ENCODE measurements at places on chromosomes 3 and 15.

GRCh38 chr3:135050536-135050935 is 255.5 kb downstream of the EPHB1 start:
- no peak for DNase-seq

GRCh38 chr3:16189201-16189600 is 14.7 kb downstream of the GALNT15 start:
- DNase-seq = no peak

DNA sequence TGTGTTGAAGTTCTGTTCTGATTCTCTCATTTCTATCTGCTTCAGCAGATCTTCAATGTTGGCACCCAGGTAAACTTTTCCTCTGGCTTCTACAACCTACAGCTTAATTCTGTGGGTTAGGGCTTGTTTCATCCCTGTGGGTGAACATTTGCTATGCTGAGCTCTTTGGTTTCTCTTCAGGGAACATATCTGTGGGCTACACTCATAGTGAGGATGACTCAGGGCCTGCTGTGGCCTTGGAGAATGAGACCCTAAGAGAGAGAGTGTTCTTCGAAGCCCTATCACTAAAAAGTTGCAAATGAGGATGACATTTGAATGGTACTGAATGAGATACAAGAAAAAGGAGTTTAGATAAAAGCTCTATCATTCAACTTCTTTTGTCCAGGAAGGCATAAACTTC is 346.2 kb upstream of the CBLB start:
- DNase-seq = no peak

GRCh38 chr3:167361948-167362347 is 18.1 kb downstream of the ZBBX start:
- no peak for DNase-seq

DNA sequence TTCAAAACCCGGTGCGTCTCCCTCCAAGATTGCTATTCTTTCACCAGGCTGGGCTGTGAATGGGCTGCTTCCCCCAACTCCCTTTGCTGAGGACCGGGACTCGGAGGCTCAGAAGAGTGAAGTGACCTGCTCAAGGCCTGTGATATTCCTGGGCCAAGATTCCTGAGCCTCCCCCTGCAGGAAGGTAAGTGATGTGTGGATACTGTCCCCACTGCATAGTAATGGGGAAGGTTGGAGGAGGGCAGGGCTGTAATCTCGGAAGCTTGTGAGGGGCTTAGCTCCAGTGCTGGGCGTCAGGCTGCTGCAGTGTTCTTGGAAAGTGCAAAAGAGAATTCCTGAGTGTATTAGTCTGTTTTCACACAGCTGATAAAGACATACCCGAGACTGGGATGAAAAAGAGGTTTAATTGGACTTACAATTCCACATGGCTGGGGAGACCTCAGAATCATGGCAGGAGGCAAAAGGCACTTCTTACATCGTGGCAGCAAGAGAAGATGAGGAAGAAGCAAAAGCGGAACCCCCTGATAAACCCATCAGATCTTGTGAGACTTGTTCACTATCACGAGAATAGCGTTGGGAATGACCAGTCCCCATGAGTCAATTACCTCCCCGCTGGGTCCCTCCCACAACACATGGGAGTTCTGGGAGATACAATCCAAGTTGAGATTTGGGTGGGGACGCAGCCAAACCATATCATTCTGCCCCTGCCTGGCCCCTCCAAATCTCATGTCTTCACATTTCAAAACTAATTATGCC is 67.6 kb downstream of the EFCAB12 start:
- peak; percentile 22 for DNase-seq

DNA sequence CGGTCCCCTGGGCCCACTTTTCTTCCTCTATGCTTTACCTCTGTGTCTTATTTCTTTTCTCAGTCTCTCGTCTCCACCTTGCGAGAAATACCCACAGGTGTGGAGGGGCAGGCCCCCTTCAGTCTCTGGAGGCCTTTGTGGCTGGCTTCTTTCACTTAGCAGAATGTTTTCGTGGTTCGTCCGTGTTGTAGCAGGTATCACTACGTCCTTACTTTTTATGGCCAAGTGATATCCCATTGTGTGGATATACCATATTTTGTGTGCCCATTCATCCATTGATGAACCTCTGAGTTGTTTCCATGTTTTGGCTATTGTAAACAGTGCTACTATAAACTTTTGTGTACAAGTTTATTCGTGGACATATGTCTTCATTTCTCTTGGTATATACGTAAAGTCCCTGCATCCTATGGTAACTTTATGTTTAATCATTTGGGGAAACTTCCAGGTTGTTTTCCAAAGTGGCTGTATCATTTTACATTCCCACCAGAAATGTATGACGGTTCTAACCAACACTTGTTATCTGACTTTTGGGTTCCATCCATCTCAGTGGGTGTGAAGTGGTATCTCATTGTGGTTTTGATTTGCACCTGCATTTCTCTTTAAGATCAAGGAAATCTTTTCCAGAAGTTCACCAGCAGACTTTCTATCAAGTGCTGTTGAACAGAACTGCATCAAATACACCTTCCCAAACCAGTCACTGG is 5.6 kb downstream of the PIGZ start:
- no peak for DNase-seq

DNA sequence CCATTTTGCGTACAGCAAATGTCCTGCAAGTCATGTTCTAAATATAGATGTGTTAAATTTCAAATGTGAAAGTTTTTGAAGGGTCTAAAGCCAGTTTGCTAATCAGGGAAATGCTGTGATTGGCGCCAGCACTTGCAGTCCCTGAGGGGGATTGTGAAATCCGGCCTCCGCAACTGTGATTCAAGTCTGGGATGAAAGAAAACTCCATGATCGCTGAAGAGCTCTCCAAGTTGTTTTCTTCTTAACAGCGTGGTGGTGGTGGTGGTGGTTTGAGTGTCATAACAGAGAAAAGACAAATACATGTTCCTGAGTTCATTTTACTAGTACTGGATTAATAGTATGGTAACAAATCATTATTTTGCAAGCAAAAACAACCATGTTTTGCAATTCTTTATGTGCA is 51.8 kb downstream of the MITF start:
- peak; percentile 84 for DNase-seq

DNA sequence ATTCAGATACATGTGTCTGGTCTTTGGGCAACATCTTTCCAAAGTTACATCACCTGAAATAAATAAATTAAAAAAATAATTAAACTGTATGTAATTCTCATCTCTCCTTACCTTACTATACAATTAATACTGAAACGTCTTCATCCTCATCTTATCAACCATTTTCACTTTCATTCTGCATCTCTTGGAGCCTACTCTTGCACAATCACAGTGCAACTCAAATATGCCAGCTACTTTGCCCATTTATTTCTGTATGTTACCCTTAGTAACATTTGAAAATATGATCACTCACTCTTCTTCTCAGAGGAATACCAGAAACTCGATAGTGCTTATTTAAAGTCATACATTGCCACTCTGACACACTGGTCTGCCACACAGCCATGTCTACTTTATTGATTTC is 1357.1 kb upstream of the CADM2 start:
- DNase-seq = no peak

- DNase-seq = no peak
Measured at GRCh38 chr3:73739791-73740453, 115.2 kb upstream of the PDZRN3 start.

DNA sequence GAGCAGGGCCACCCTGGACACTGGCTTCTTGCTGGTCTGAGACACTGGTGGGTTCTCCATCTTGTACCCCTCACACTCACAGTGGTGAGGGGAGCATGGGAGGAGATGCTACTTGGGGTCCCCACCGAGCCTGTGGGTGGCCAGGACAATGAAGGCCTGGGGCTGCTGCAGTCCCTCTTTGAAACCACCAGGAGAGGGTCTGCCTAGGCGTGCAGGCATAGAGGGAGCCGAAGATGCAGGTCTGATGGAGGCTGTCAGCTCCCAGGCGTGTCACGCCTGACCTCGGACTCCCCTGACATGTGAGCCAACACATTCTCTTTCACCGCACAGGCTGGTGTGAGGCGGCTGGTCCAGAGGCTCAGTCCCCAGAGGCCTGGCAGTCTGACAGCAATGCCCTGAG is 39.1 kb downstream of the NIPA2 start:
- DNase-seq = no peak

DNA sequence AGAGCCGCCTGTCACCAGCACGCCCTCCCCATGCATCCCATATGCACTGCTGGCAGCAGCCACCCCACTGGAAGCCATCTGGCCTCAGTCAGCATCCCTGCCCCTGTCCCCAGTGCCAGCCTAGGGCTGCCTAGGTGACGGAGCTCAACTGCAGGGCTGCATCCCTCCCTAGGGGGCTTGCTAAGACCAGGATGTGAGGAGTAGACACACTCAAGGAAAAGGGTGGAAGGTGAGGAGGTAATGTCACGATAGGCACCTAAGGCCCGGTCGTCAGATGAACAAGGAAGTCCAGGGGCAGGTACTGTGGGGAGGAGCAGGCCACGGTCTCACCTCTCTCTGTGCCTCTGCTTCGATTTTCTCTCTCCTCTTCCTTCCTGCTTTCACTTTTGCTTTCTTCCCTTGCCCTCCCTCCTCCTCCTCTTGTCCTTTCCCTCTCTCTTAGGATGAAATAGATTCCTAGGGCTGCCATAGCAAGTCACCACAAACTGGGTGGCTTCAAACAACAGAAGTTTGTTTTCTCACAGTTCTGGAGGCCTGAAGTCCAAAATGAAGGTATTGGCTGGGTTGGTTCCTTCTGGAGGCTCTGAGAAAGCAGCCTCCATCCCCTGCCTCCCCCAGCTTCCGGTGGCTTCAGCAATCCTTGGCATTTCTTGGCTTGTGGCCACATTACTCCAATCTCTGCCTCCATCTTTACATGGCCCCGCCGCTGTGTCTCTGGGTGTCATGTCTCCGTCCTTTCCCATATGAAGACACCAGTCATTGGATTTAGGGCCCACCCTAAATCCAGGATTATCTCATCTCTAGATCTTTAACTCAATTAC is 298.3 kb downstream of the SHQ1 start:
- no peak for DNase-seq

GRCh38 chr15:66711862-66712261 is 9.8 kb downstream of the SMAD6 start:
- DNase-seq = no peak

DNA sequence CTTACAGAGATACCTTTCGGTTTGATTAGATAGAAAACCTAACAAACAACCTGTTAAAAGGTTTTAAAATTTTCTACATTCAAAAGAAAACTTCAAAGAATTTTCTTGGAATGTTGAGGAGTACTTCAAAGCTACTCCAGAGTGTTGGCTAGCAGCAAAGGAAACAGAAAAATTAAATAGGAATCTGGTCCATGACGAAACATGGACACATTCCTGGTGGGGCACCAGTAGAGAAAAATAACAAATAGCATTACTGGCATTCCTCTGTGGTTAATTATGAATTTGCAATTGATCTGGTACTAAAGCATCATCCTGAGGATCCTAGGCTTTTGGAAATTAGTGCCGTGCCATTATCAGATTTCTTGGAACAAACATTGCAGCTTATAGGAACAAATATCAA is 59.5 kb upstream of the DPPA4 start:
- no peak for DNase-seq

- no peak for DNase-seq
Measured at GRCh38 chr3:175015056-175015635, 156.0 kb downstream of the NAALADL2 start.

DNA sequence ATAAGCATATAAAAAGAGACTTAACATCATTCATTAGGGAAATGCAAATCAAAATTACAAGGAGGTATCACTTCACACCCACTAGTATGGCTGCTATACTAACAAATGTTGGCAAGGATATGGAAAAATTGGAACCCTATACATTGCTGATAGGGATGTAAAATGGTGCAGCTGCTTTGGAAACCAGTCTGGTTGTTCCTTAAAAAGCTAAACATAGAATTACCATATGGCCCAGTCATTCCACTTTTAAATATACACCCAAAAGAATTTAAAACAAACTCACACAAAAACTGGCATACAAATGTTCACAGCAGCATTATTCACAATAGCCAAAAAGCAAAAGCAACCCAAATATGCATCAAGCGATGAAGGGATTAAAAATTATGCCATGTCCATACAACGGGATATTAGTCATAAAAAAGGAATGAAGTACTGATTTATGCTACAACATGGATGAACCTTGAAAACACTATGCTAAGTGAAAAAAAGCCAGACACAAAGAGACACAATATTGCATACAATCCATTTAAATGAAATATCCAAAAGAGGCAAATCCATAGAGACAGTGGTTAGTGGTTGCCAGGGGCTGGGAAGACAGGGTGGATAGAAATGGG is 118.3 kb downstream of the OSBPL10 start:
- no peak for DNase-seq

GRCh38 chr3:27319847-27320526 is 49.2 kb downstream of the NEK10 start:
- DNase-seq = no peak

DNA sequence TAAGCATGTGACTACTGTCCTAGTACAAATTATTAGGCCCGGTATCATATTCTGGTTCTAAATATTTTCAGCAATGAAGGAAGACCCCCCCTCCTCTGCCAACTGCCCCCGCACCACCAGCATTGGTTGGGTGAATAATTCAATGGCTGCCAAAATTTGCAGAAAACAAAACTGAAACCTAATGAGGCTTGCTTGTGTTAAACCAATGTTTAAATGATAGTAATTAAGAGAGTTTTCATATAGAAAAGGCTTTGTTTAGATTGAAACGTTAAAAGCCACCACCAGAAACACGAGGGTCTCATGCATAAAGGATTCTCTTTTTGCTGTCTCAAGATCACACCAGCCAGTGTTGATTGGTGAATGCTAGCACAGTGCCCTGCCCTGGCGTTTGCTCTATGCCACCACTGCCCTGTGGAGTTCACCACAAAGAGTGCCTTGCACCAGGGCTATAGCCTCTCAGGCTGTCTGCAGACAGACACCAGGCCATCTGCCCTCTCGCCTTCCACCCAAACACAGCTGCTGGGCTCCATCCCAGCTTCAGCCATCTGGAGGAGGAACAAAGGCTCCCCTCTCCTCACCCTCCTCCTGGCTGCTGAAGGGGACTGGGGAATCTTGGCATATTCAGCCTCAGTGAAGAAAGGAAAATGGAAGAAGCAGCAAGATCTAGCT is 200.3 kb upstream of the PFN2 start:
- no peak for DNase-seq

DNA sequence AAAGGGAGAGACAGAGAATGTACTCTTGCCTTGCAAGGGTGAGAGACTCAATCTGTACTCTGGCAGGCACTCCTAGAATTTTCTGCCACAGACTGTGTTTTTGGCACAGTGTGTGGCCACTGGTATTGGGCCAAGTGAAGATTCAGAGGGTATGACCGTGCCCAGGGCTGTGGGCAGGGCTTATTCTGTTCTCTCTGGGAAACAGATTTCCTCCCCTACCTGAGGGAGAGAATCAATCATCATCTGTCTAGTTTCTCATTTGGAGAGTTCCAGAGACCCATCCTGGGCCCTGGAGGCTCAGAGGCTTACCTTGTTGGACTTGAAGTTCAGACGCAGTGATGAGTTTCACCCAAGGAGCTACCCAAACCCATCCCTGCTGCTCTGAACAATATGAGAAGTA is 28.2 kb downstream of the CSTA start:
- no peak for DNase-seq

DNA sequence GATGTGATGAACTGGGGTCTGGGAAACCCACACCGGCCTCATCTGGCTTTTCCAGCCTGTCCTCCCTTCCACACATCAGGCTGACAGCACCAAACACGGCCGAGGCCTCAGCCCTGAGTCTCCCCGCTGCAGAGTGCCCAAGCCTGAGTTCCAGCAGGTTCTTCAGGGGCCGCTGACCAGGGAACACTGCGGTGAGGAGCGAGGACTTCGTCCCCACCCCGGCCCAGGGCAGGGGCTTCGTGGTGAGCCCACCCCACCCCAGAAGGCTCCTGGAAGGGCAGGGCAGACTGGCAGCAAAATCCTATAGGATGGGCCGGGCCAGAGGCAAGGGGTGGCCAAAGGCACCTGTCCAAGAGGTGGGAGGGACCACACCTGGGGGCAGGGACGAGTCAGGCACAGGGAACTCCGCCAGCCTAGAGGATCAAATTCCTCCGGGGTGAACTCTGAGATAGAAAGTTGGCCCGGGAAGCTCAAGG is at the start of gene SLC51A:
SLC51A (plus strand) TSS at position 446 of the 476 bp plus-strand sequence. CDS start 179 bp downstream, outside the sequence.
- no peak for DNase-seq

All from Right ventricle myocardium inferior (tissue), 1 donor.